Thyroid gland (tissue), 4 donors: ENCODE measurements at places on chromosomes 5 and 9. TPM values are rescaled to one million over a fixed set of nuclear protein-coding genes. Genes with fewer than 3 reads are reported as not detected.

- H3K27ac ChIP-seq: peak overlapping the region; percentile 42
- no peaks in the 10 kb centered on the region for H3K36me3 ChIP-seq
- H3K4me3 ChIP-seq: no peak overlapping the region
Observed at GRCh38 chr9:70607329-70607728, 192.9 kb upstream of the KLF9 start.

- H3K36me3 ChIP-seq: no peaks in the 10 kb centered on the region
- DNase-seq: peak; percentile 60
- H3K4me1 ChIP-seq: peaks cover 3% of the 10 kb centered on the region
Observed at GRCh38 chr5:159850160-159850559, 66.1 kb upstream of the ADRA1B start.

DNA sequence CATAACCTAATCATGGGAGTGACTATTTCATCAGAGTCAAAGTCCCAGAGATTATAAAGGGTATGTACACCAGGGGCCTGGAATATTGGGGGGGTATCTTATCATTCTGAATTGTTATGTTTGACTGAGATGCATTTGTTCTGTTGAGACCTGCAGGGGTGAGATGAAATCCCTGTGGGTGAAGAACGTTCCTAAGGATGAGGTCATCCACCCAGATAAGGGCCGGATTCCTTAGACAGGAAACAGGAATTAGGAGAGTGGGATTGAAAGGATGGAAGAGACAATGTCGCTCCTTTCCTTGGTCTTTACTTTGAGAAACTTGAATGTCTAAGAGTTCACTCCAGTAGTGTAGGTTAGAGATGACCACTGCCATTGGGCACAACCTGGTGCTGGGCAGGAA is 54.7 kb downstream of the GAS1 start:
- H3K27ac ChIP-seq: no peak overlapping the region
- no peak for DNase-seq
- no peaks in the 10 kb centered on the region for H3K36me3 ChIP-seq
- H3K27me3 ChIP-seq: no peaks in the 10 kb centered on the region
- no peak overlapping the region for H3K4me3 ChIP-seq
- H3K4me1 ChIP-seq: no peaks in the 10 kb centered on the region

- H3K4me3 ChIP-seq: no peak within 1 kb of the TSS
- no peaks in the 10 kb centered on the region for H3K36me3 ChIP-seq
- peaks cover 8% of the 10 kb centered on the region for H3K27me3 ChIP-seq
- peaks cover 5% of the 10 kb centered on the region for H3K4me1 ChIP-seq
Observed at GRCh38 chr5:175444060-175444904, at the start of gene DRD1. DRD1 (minus strand) TSS chr5:175444182; CDS start chr5:175443099, 1,083 bp downstream.

GRCh38 chr5:12330381-12330780 is 426.1 kb upstream of the CTNND2 start:
- H3K27ac ChIP-seq: no peak overlapping the region
- DNase-seq: no peak
- H3K4me1 ChIP-seq: no peaks in the 10 kb centered on the region
- no peaks in the 10 kb centered on the region for H3K36me3 ChIP-seq
- no peak overlapping the region for H3K4me3 ChIP-seq
- H3K27me3 ChIP-seq: no peaks in the 10 kb centered on the region

DNA sequence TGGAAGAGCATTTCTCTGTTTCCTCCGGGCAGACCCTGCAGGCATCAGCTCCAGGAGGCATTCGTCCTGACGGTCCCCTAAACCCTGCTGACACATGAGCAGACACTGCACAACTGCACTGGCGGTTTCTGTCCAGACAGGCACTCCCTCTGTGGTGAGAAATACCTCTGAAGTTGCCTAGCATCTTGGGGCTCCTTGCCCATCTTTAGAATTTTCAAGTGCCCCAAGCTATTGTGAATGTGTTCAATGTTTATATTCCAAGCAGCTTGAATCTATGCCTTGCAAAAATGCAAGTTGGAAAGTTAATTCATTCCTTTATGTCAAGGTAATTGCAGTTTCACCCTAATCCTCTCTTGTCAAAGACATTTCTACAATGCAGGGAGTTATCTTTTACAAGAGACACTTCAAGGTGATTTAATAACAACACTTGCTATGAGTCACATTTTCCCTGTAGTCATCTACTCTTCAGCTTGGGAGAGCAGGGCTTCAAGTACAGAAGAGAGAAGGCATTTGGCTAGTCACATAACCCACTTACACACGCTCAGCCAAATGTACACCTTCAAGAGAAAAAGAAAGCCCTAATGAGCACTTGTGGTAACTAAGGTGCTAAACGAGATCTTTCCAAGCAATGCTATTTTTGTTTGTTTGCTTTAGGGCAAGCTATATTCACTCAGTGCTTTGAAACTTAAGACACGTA is 302.5 kb downstream of the MLLT3 start:
- H3K27ac ChIP-seq: peak overlapping the region; percentile 32
- DNase-seq: peak; percentile 44
- no peak overlapping the region for H3K4me3 ChIP-seq
- peaks cover 15% of the 10 kb centered on the region for H3K4me1 ChIP-seq

- no peaks in the 10 kb centered on the region for H3K27me3 ChIP-seq
- DNase-seq: no peak
- no peaks in the 10 kb centered on the region for H3K4me1 ChIP-seq
- no peaks in the 10 kb centered on the region for H3K36me3 ChIP-seq
- no peak overlapping the region for H3K27ac ChIP-seq
- no peak overlapping the region for H3K4me3 ChIP-seq
Observed at GRCh38 chr9:124088476-124088837, 76.9 kb downstream of the LHX2 start.

DNA sequence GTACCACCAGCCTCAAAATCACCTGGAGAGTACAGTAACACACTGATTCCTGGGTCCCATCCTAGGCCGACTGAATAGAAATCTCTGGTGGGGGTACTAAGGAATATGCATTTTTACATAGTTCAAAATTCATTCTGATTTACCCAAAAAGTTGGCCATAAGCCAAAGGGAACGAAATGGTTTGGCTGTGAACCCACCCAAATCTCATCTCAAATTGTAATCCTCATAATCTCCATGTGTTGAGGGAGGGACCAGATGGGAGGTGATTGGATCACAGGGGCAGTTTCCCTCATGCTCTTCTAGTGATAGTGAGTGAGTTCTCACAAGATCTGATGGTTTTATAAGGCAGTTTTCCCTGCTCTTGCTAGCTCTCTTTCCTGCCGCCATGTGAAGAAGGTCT is 31.1 kb downstream of the MEGF9 start:
- H3K27ac ChIP-seq: peak overlapping the region; percentile 94
- H3K4me1 ChIP-seq: peaks cover 23% of the 10 kb centered on the region
- no peak for DNase-seq
- no peak overlapping the region for H3K4me3 ChIP-seq

DNA sequence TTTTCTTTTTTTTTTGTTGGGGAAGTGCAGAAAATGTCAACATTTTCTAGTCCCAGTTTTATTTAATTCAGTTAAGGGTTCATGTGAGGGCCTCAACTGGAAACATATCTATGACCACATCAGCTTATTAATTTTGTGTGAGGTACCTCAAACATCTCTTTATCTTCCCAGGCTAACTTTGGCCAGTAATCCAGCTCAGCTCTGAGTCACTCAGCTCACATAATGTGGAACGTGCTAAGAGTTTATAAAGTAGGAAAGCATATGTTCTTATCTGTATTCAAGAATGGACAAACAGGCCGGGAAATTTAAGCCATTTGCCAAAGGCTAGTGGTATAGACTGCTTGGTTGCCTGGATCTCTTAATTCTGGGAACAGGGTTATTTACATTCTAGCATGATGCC is 118.4 kb downstream of the INSYN2B start:
- no peak for DNase-seq
- no peak overlapping the region for H3K4me3 ChIP-seq
- no peaks in the 10 kb centered on the region for H3K27me3 ChIP-seq
- no peak overlapping the region for H3K27ac ChIP-seq

- H3K4me1 ChIP-seq: peaks cover 23% of the 10 kb centered on the region
- H3K27me3 ChIP-seq: no peaks in the 10 kb centered on the region
- no peak overlapping the region for H3K27ac ChIP-seq
- no peak overlapping the region for H3K4me3 ChIP-seq
- no peak for DNase-seq
- H3K36me3 ChIP-seq: peaks cover 58% of the 10 kb centered on the region
Observed at GRCh38 chr9:130874783-130875182, 21.8 kb downstream of the QRFP start.

- no peaks in the 10 kb centered on the region for H3K27me3 ChIP-seq
- DNase-seq: no peak
Observed at GRCh38 chr5:97618721-97619120, 435.7 kb upstream of the RIOK2 start.

DNA sequence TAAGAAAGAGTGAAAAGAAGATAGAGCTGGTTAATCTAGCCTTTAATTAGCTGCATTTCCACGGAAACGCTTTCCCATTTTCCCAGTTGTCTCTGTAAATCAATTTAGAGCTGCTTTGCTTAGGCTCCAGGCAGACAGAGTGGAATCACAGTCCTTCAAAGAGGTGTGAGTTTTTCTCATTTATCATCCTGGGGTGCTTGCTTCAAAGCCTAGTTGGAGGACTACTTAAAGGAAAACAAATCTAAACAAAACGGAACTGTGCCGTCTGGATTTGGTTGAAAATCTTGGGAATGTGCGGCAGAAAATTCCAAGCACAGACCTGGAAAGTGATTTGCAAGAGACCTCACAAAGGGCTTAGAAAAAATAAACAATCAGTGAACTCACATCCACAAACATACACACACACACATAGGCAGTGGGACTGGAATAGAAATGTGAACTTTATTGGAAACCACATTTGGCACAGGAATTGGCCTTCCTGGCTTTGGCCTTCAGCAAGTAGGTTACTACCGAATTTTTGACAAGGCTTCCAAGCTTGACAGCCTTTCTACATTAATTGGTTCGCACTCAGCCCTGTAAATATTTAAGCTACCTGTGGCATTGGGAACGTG is 235.2 kb upstream of the SLC24A2 start:
- no peaks in the 10 kb centered on the region for H3K36me3 ChIP-seq
- DNase-seq: no peak
- no peaks in the 10 kb centered on the region for H3K4me1 ChIP-seq
- no peaks in the 10 kb centered on the region for H3K27me3 ChIP-seq
- H3K27ac ChIP-seq: no peak overlapping the region

DNA sequence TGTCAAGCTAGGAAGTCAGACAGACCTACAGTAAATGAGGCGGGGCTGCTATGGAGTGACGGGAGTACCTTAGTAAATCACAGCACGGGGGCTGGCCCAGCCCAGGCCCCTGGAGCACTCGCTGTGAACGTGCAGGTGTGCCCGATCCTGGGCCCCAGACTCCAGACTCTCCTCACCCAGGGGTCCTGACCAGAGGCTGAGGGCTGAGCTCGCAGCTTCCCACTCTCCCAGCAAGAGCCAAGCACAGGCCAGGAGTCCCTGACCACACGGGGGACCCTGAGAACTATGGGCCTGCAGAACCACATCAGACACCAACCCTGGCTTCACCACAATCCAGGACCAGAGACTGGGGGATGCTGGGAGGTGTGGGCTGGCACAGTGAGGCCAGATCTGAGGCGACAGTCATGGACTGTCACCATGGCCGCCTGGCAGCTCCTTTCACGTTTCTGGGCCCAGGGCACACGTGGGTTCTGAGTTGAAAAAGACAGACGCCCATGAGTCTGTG is 73.4 kb downstream of the ADAMTS2 start:
- no peak overlapping the region for H3K4me3 ChIP-seq

- DNase-seq: no peak
- no peaks in the 10 kb centered on the region for H3K36me3 ChIP-seq
- H3K27me3 ChIP-seq: no peaks in the 10 kb centered on the region
- no peaks in the 10 kb centered on the region for H3K4me1 ChIP-seq
- no peak overlapping the region for H3K4me3 ChIP-seq
Observed at GRCh38 chr9:96195541-96195940, 106.4 kb downstream of the HSD17B3 start.

GRCh38 chr9:92962846-92963245 is 15.5 kb downstream of the FGD3 start:
- no peak overlapping the region for H3K27ac ChIP-seq
- no peak for DNase-seq
- no peaks in the 10 kb centered on the region for H3K27me3 ChIP-seq
- H3K4me1 ChIP-seq: no peaks in the 10 kb centered on the region
- no peak overlapping the region for H3K4me3 ChIP-seq

GRCh38 chr5:15241216-15241821 is 258.7 kb upstream of the FBXL7 start:
- no peaks in the 10 kb centered on the region for H3K27me3 ChIP-seq
- DNase-seq: no peak
- H3K4me3 ChIP-seq: no peak overlapping the region

GRCh38 chr9:97938081-97938644 is at the start of gene HEMGN:
HEMGN (minus strand) TSS chr9:97938172; CDS start chr9:97938136, 36 bp downstream.
- no peak within 1 kb of the TSS for H3K4me3 ChIP-seq
- no peak within 1 kb of the TSS for H3K27ac ChIP-seq
- H3K36me3 ChIP-seq: no peaks in the 10 kb centered on the region

DNA sequence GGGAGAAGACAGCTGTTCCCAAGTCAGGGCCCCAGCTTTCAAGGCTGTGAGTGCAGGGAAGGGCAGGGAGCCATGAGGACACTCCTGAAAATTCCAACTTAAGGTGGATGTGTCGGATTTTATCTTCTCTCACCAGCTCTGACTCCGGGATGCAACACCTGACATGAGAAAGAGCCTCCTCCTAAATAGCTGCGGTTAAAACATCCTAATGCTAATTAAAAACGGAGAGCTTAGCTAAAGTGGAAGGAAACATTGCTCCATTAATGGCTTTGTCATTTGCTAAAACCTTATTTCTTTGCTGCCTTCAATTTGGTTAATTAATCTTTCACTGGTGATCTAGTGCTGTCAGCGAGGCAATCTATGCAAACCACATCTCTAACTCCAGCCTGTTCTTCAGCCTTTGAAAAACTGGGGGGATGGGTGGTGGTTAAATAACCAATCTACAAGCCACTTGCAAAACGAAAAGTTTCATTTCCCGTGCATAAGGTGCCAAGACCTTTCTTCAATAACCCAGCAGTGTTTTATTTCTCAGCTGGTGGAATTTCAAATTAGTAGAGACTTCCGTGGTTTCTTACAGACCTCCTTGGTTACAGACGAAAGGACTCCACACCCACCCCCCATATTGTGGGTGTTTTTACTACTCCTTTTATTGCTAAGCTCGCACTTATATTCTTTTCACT is 379.6 kb downstream of the MLLT3 start:
- H3K4me3 ChIP-seq: no peak overlapping the region
- no peaks in the 10 kb centered on the region for H3K36me3 ChIP-seq
- no peak overlapping the region for H3K27ac ChIP-seq
- H3K27me3 ChIP-seq: no peaks in the 10 kb centered on the region

- DNase-seq: peak; percentile 7
- no peak overlapping the region for H3K27ac ChIP-seq
- H3K4me1 ChIP-seq: peaks cover 51% of the 10 kb centered on the region
- no peaks in the 10 kb centered on the region for H3K36me3 ChIP-seq
Observed at GRCh38 chr5:139181322-139181730, 16.8 kb downstream of the SIL1 start.

GRCh38 chr5:38241655-38242054 is 16.7 kb upstream of the EGFLAM start:
- DNase-seq: no peak
- H3K27me3 ChIP-seq: no peaks in the 10 kb centered on the region
- no peaks in the 10 kb centered on the region for H3K36me3 ChIP-seq
- no peak overlapping the region for H3K4me3 ChIP-seq
- H3K27ac ChIP-seq: no peak overlapping the region
- no peaks in the 10 kb centered on the region for H3K4me1 ChIP-seq

Gene DNAI1
- 0.89 TPM for total RNA-seq

Gene F2R
- total RNA-seq: 27.9 TPM

Gene IL33
- total RNA-seq: 22.2 TPM

Gene OTP
- not detected for total RNA-seq

Gene NPDC1
- 29.4 TPM for total RNA-seq

Gene SPINK1
- total RNA-seq: not detected

Gene PCDHB6
- total RNA-seq: 1.1 TPM

Gene GARIN3
- not detected for total RNA-seq

Gene ALDOB
- not detected for total RNA-seq

Gene FGFR4
- total RNA-seq: 0.49 TPM

Gene PSAT1
- 13.4 TPM for total RNA-seq

Gene RETREG1
- total RNA-seq: 14.8 TPM

Gene SPINK4
- not detected for total RNA-seq

Gene SLC6A3
- 0.67 TPM for total RNA-seq

Gene SOX30
- not detected for total RNA-seq

Gene SLC34A1
- not detected for total RNA-seq

Gene FAM219A
- 10.1 TPM for total RNA-seq
